Midbrain (tissue), 1 donor: ENCODE measurements at places on chromosomes 1 and 21.

- DNase-seq: peak; percentile 47
Observed at GRCh38 chr1:155128755-155129473, 1.2 kb downstream of the EFNA1 start.

DNA sequence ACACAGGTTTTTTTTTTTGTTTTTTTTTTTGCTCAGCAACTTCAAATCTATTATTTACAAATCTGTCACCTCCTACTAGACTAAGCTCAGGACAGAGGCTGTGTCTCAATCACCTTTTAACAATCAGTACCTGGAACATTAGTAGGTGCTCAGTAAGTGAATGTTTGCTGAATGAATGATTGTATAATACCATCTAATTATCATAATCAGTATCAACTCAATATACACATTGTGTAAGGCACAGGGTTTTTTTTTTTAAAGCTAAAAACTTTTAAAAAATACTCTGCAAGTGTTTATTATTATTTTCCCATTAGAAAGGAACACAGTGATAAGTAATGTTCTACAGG, 9.2 kb downstream of the ERRFI1 start:
- DNase-seq: no peak

DNA sequence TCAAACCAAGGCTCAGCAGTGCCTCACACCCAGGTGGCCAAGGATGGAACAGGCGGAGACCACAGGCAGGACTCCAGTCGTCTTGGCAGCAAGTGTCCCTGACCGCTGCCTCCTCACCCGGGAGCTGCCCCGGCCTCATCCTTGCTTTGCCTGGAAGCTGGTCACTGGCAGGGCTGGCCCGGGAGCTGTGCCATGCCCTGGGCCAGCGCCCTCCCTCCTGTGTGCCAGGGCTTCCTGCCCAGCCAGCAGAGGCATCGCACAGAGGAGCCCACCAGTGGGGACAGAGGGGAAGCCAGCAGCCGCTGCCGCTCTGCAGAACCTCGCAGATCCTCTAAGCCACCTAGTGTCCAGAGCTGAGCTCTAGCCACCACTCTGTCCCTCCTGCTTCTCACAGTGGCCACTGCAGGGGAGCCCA, 7.8 kb downstream of the CASZ1 start:
- DNase-seq: peak; percentile 76

- DNase-seq: no peak
Observed at GRCh38 chr1:212101251-212101650, 65.7 kb downstream of the DTL start.

GRCh38 chr1:202599669-202600431, 110.4 kb downstream of the SYT2 start:
- DNase-seq: peak; percentile 29

DNA sequence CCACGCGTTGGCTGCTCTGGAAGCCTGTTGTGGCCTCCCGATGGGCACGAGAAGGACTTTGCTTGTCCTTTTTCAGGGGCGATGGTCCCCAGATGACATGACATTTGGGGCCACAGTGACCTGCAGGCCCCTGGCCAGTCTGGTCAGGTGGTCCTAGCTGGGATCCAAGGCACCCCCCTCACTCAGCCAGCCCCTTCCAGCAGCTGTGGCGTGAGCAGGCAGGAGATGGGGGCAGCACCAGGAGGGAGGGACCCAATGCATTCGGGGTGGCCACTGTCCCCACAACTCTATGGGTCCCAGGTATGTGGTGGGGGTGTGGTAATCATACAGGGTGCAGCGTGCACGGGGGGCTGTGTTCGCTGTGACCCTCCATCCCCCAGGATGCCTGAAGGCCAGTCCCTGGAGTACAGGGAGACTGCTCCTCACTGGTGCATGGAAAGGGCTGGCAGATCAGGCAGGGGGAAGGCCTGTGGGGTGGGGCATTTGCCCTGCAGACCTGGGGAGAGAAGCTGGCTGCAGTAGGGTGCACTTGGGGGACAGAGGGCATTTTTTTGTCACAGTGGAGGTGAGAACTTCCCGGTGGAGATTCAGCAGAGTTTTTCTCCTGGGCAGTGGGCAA, 31.7 kb downstream of the WNT3A start:
- DNase-seq: no peak

DNA sequence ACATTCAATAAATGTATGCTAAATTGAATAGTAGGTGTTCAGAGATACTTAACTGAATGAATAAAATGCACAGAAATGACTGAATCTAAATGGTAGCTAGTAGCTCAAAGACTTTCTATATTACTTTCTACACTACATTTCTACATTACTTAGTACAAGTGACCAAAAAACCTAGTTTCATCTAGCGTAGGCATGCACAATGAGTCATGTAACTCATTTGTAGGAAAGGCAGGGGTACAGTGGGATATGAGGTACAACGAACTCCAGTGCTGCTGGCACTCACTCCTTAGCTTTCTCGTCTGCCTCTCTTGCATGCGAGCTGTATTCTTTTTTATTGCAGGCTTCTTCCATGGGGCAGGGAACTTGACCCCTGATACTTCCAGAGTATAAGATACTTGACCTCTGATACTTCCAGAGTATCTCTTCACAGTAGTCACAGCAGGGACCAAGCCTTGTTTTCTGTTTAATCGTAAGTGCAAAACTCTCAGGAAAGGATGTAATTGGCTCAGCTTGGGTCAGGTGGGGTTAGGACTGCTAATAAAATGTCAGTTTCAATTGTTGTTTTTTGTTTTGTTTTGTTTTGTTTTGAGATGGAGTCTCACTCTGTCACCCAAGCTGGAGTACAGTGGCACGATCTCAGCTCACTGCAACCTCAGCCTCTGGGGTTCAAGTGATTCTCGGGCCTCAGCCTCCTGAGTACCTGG, 4.9 kb upstream of the ATP2B4 start:
- no peak for DNase-seq

DNA sequence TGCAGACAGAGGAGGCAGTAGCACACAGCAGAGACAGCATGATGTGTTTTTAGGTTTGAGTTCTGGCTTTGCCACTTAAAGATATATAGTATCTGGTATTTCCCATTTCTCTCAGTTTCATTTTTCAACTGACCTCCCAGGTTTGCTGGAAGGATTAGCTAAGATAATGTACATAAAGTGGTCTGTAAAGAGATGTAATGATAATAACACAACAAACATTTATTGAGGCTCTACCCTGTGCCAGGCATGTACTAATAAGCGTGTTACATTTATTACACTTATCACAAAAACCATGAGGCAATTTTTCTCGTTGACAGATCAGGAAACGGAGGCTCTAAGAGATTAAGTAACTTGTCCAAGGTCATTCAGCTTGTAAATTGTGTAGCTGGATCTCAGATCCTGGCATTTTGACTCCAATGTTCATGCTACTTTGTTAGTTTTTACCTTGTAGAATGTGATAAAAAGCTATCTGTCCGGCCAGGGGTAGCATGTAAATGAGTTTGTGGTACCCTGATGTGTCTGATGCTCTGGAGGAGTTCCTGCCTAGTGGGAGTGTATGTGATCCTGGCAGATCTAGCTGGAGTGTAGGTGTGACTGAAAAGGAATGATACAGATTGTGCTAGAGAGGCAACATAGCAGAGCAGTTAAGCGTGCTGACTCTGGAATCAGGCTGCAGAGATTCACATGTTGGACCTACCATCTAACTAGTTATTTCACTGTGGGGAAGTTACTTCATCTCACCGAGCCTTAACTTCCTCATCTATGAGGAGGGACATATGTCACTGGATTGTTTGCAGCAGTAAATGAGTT, 146.6 kb downstream of the VPS13D start:
- DNase-seq: peak; percentile 31

- DNase-seq: no peak
Observed at GRCh38 chr21:38490411-38491020, 7.8 kb downstream of the ERG start.

GRCh38 chr21:27713154-27714109, 746.5 kb upstream of the ADAMTS5 start:
- DNase-seq: no peak

DNA sequence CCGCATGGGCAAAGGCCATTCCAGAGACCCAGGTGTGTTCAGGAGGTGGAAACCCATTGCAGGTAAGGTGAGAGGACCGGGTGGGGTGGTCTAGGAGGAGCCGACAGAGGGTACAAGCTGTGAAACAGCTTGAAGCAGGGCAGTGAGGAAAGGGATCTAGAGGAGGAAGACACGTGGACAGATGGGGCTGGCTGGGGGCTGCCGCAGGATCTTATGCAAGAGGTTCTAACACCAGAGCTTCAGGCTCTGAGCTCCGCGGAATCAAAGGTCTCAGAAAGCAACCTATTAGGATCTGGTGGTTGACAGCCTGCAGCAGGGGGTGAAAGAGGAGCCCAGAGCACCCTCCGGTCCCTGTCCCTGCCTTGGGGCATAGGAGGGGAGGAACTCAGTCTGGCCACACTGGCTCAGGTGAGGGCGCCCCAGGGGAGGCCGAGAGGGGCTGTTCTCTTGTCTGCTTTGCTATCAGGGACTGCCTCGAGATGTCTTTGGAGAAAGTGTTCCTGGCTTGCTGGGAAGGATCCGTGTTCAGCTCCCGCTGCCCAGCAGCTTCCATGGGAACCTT, 1.9 kb downstream of the TFF1 start:
- DNase-seq: no peak

GRCh38 chr1:7373876-7374562, 397.1 kb upstream of the VAMP3 start:
- DNase-seq: peak; percentile 16

DNA sequence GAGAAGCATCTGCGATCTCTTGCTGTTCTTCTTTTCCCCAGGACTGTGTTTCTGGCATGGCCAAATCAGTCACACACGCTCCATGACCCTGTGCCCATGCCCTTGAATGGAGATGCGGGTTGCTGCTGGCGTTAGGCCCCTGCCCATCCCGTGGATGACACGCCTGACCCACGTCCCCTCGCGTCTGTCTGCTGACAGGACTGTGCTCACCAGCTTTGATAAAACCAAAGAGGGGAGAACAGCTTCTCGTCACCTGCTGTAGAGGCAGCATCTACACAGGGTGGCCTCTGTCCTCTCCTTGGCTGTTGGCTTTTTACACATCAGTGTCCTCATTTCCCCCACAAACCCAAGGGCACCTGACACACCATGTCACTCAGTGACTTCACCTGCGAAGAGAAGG, 6.9 kb downstream of the MT1HL1 start:
- no peak for DNase-seq

DNA sequence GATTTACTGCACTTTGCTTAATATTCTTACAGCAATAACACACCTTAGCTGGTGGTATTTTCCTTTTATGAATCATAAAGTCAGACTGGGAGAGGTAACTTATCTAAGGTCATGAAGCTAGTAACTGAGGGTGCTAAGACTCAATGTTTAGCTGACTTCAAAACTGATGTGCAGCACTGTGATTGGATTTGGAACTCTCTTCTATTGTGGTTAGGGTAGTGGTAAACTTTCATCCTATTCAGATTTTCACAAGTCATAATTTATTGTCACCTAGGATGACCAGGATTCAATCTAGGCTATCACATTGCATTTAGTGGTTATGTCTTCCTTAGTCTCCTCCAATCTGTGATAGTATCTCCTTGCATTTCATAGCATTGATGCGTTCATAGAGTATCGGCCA, 18.9 kb downstream of the EPB41 start:
- no peak for DNase-seq

GRCh38 chr21:41832596-41833496, 46.3 kb downstream of the PRDM15 start:
- DNase-seq: no peak

DNA sequence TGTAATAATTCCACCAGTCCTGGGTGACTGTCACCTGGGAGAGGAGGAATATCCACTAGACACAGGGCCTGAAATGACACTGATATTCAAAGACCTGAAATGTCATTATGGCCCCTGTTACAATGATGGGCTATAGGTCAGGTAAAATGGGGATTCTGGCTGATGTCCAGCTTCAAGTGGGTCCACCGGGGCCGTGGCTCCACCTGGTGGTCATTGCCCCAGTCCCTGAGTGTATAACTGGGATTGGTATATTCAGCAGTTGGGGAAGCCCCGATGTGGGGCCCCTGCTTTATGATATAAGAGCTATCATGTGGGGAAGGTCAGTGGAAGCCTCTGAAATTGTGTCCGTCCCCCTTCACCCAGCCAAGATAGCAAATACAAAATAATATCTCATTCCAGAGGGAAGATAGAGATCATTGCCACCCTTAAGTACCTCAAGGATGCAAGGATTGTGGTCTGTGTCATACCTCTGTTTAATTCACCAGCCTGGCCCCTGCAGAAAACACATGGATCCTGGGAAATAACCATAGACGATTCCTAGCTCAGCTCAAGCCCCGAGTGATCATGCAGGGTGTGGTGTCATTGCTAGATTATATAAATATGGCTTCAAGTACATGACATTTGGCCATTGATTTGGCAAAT, 19.4 kb downstream of the PLEKHO1 start:
- peak; percentile 37 for DNase-seq

DNA sequence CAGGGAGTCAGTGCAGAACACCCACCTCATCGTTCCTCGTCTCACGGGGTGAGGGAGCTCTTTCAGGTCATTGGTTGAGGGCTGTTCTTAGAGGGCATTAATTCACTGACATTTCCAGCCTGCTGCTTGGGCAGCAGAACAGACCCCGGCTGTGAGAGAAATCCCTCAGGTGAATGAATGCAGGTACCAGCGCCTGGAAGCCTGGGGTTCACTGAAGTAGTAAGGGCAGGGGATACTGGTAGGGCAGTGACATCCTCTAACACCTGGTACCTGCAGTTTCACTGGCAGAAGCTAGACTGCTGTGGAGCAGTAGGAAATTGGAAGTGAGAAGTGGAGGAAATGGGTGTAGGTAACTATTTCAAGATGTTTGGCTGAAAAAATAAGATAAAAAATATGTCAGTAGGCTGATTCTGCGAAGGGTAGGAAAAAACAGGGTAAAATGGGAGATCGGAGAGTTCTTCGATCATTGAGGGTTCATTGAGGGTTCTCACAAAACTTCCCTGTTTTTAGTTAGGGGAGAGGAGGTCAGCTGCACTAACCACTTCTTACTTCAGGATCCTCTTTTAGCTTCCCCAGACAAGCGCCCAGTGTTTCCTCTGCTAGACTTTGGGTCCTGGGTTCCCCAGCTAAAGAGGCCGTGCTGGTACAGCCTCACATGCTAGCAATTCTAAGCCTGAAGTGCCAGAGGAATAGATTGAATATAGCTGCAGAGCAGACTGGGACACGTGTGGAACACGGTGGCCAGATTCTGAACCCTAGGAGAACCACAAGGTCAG, 55.2 kb downstream of the RNF220 start:
- DNase-seq: no peak

- no peak for DNase-seq
Observed at GRCh38 chr1:62230718-62231117, 36.1 kb downstream of the L1TD1 start.

DNA sequence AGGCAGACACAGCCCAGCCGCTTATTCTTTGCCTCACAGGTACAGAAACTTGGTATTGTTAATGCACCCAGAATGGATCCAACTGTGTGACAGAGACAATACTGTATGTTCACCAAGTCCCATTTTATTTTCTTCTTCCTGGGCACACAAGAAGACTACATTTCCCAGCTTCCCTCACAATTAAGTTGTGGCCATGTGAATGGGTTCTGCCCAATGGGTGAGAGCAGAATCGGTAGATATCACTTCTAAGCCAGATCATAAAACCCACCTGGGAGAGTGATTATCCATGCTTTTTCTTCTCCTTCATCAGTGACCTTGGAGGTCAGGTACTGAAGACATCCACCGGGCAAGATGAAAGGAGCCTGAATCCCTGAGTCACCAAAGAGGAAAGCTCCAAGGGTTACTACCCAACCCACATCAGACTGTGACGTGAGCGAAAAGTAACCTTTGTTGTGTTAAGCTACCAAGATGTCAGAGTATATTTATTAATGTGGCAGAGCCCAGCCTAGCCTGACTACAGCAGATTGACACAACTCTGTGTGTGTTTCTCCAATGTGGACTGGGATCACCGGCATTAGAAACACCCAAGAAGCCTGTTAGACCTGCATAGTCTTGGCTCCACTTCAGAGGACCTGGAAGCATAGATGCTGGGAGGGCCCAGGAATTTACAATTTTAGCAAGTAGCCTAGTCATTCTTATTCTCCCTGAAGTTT, 79.1 kb upstream of the GRIK3 start:
- DNase-seq: no peak
